Stimulated activated effector memory CD8-positive, alpha-beta T cell treated with anti-CD3 and anti-CD28 coated beads, Interleukin-12 subunit alpha, Interleukin-12 subunit beta, amount 100 ng/mL, for 72 hours (primary cell): ENCODE measurements at places on chromosomes 6 and 20.

GRCh38 chr6:5904532-5904931, 102.2 kb downstream of the NRN1 start:
- no peak for DNase-seq

DNA sequence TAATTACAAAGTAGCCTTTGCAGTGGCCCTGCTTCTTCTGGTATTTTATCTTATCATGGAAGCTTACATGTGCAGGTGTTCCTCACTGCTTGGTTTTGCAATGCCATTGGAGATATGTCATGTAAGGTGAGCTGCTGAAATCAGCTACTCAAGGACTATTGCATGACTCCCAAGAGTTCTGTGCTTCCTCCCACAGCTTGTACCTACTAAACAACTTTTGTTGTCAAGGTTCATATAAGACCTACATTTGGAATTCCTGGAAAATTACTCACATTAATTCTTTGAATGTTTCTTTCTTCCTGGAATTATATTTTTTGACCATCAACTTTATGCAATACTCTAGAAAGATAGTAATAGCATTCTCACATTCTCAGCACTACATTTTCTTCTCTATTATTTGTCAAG, 427.5 kb upstream of the HSF2 start:
- no peak for DNase-seq

- DNase-seq = no peak
Observed at GRCh38 chr6:1001655-1002349, 308.9 kb upstream of the EXOC2 start.

DNA sequence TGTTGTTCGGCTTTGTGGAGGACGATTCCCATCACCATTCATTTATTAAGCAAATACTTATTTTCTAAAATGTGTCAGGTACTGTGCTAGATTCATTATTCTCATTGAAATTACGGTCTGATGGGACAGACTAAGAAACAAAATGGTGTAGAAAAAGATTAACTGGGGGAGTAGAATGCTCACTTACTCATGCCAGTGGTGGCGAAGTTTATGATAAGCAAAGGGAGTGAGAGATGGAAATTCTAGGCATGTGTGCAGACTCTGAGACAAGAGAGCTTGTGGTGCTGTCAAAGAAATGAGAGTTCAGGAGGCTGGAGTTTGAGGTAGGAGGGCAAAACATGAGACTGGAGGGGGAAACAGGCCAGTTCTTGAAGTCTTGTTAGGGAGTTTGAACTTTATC, 896 bp downstream of the RPP21 start:
- no peak for DNase-seq
